ENCODE measurements at places on chromosomes 1 and 21. TPM values are rescaled to one million over a fixed set of nuclear protein-coding genes. Genes with fewer than 3 reads are reported as not detected.

The LRRC3 gene
- polyA plus RNA-seq, result 1.0 TPM

The SNAPIN gene
- 37.7 TPM for polyA plus RNA-seq

The LAX1 gene
- polyA plus RNA-seq, result not detected

The JAM2 gene
- 30.3 TPM for polyA plus RNA-seq

The MRPS21 gene
- polyA plus RNA-seq, result 112 TPM

The NLRP3 gene
- polyA plus RNA-seq, result 1.4 TPM

The FCRL3 gene
- polyA plus RNA-seq, result 0.03 TPM

The DMRTA2 gene
- polyA plus RNA-seq, result not detected

The STRIP1 gene
- polyA plus RNA-seq, result 22.3 TPM

The CFAP74 gene
- polyA plus RNA-seq, result 4.0 TPM

The HSD3B1 gene
- polyA plus RNA-seq, result 0.07 TPM

The TSSK3 gene
- 0.84 TPM for polyA plus RNA-seq

The NOS1AP gene
- 12.0 TPM for polyA plus RNA-seq

The CD34 gene
- 26.3 TPM for polyA plus RNA-seq

The LAMTOR2 gene
- polyA plus RNA-seq, result 76.0 TPM

The CELA2B gene
- polyA plus RNA-seq, result 6.0 TPM

Data from adrenal gland (tissue), 19 donors.